ENCODE measurements at places on chromosomes 2 and 18. TPM values are rescaled to one million over a fixed set of nuclear protein-coding genes. Genes with fewer than 3 reads are reported as not detected.
A peak's percentile ranks its signal among the peaks of the same experiment; 100 is the strongest.

- DNase-seq: no peak
These were observed 159.2 kb downstream of the CPS1 start for GRCh38 chr2:210715560-210716082.

DNA sequence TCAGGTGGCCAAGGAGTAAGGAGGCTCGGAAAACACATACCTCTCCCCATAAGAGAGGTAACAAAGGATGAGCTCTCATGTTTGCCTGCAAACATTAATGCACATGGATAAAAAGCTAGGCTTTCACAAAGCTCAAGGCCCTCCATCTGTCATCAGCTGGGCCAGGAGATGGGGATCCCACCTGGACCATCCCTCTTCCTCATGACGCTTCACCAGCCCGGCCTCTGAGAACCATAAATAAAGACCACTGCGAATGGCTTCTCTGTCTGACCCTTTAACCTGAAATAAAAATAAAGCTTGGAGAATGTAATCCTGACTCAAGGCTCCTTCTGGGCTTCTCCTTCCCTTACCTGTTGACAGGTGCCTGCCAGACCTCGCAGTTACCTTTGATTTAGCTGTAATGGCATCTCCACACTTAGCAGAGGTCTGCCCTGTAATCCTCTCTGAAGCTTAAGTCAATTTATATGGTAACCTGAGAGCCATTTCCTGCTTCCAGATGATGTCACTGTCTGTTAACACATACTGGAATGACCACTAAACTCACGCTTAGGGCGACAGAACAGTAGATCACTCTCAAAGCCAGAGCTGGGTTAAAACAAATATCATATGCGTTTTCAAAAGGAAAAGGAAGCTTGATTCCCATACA is 29.3 kb upstream of the FOXI3 start:
- DNase-seq: peak; percentile 54

- no peak for DNase-seq
These were observed 34.7 kb upstream of the LPIN1 start for GRCh38 chr2:11711751-11712150.

DNA sequence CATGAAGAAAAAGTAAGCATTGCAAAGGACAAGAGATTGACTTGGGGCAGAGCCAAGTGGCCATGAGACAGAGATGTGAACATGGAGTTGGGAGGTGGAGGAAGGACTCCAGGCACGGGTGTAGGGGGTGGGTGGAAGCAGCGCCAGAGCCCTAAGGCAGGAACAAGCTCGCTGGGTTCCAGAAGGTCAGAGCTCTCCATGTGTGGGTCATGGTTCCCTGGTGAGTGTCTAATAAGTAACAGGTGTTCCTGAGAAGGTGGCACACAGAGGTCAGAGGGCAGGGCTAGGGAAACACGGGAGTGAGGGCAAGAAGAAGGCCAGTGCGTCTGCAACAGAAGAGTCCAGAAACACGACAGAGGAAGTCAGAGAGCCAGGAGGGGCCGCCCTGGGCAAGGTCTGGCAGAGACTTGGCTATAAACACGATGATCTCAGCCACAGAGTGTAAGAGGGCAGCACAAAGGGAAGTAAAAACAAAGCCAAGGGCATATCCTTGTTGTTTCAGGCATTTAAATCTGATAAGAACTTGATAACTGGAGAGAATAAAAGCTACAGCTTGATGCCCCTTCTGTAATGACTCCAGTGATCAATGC is 260.8 kb downstream of the TGIF1 start:
- DNase-seq: no peak

- DNase-seq: peak; percentile 26
These were observed 134.6 kb downstream of the MAP4K4 start for GRCh38 chr2:101832114-101832513.

DNA sequence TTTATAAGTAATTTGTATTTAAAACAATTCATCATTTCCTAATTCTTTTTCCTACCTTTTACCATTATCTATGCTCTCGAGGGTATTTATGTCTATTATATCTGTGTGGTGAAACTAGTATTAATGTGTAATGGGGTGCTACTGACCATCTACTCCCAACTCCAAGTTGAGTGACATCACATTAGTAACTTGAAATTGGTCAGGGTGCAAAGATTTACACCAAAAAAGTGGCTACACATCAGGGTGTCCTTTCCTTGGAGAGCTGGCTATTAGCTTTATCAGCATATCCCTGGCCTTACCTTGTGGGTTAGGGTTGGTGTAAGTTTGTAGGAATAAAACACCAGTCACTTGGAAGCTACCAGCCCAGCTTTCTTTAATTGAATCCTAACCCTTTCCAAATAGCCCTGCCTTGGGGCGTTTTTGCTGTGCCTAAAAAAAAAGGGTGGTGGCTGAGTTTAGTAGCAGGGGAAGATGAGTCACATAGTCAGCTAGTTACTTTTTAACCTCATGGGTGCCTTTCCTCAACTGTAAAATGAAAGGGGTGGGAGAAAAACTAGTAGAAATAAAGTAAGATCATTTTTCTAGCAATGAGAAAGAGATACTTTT is 14.0 kb downstream of the ANXA4 start:
- DNase-seq: peak; percentile 89

Gene ASXL2
- total RNA-seq: 24.8 TPM

Gene CXXC1
- 19.4 TPM for total RNA-seq

Measured in SK-MEL-5 (cell line).